GM03348 (cell line): ENCODE measurements at places on chromosomes 7 and 10.

DNA sequence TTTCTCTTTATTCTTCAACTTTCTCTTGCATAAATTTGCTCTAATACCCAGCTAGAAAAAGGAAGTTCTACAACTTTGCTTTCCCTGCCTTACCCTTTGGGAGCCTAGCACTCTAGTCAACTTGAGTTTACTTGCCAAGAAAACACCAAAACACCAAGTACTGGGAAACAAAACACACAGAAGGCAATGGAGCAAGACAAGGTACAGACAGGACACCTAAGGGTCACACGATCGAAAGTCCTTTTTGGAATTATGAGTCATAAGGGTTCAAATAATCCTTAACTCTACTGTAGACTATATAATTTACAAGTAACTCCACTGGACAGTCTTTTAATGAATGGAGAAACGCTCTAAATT is 42.6 kb upstream of the ANAPC16 start:
- no peak for DNase-seq

DNA sequence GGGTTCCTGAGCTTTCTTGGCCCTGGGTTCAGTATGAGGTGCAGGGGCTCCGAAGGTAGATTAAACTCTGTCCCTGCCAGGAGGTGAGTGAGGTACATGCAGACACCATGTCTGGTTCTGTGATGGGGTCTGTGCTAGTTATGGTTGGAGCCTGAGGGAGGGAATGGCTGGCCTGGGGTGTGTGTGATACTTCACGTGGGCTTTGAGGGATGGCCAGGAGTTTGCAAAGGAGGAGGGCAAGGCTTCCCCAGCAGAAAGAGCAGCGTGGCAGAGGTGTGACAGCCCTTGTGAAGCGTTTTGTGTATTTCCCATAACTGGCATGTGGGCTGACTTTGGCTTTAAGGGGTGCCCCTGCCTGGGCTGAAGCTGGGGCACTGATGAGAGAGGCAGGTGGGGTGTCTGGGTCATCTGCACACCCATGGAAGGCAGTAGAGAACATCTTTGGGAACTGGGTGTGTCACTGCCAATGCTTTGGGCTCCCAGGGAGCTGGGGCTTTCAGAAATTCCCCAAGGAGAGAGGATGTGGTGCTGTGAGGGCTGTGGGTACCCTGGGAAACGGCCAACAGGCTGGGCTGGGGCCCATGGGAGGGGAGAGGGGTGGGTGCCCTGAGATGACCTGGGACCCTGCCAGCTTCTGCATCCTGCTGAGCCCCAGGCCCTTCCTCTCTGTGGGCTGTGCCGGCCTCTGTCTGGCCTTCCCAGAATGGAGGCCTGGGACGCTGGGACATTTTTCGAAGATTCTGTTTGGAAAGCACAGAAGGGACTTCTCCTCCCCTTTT is 4.6 kb downstream of the PALD1 start:
- no peak for DNase-seq

GRCh38 chr7:147584771-147585193 is 1005.8 kb upstream of the C7orf33 start:
- no peak for DNase-seq

- DNase-seq = peak; percentile 9
Measured at GRCh38 chr10:25294032-25294926, 119.5 kb downstream of the GPR158 start.

- no peak for DNase-seq
Measured at GRCh38 chr7:12137283-12137682, 73.8 kb upstream of the TMEM106B start.

- no peak for DNase-seq
Measured at GRCh38 chr10:72924351-72924750, 30.3 kb downstream of the PLA2G12B start.

GRCh38 chr10:132359305-132360040 is 27.5 kb downstream of the LRRC27 start:
- no peak for DNase-seq

DNA sequence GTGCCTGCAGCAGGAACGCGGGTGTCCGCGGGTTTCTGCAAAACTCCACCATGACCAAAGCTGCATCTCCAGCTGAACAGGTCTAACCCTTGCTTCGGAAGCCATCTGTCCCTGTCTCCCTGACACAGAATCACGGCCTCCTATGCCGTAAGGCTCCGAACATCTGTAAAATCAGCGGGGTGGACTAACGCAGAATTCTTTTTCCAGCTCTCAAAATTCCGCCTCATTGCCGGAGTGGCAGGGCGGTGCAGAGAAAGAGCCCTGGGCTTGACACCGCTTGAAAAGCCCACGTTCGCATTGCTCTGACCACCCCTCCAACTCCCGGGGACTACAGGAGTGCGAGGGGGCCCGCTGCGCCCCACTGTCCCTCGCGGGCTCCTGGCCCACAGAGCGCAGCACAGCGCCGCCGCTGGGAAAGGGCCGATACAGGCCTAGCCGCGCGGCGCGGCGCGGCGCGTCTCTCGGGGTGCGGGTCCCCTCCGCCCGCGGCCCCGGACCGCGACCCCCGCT is 409 bp downstream of the DNMBP start:
- DNase-seq = no peak

DNA sequence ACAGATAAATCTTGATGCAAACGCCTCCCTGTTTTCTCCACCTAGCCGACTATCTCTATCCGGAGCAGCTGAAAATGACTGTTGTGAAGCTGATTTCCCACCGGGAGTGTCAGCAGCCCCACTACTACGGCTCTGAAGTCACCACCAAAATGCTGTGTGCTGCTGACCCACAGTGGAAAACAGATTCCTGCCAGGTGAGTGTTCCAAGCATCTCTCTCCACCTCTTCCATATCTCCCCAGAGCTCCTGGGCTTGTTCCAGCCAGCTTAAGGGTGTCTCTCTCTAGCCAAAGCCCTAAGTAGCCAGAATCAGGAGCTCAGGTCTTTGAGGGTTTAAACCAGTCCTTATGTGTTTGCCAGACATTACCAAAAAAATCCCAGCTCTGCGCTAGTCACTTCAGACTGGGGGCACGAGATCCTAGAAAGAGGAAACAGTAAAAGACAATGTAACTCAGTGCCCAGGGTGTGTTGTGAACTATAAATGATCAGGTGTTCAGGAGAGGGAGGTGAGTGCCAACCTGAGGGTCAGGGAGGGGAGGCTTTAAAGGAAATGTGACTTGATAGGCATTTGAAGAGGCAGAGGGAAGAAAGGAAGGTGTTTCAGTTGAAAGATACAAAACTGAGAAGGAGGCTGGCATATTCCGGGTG is 4.4 kb downstream of the PLAU start:
- DNase-seq = no peak

- DNase-seq = no peak
Measured at GRCh38 chr10:54372179-54372578, 428.9 kb downstream of the PCDH15 start.

DNA sequence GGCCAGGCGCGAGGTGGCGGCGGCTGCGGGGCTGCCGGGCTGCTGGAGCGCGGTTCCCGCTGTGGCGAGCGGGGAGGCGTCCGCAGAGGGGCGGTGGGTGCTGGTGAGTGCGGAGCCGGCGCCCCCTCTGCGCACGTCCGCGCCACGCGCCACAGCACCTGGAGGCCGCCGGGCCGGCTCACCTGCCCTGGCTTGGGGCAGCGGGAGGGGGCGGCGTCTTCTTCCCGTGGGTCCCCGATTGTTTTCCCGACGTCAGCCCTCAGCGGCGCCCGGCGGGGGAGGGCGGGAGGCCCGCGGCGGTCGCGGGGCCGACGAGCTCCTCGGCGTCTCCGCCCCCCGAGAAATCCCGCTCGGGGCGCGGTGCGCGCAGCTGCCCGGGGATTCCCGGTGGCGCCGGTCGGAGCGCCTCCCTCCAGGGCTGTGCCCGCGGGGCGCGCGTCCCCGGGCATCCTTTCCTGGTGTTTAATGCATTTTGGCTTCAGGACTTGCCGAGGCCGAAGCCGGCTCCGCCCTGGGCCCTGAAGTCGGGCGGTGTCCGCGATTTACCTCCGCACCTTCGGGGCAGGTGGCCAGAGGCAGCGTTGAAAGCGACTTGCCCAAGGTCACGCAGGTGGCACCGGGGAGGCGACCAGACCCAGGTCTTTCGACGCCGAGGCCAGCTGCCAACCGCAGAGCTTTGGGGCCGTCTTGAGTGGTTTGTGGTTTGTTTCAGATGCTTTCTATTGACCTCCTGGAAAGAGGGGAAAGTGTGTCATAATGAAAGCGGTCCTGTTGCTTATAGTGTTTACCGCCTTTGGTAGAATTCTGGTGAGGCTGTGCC is 561 bp downstream of the PLEKHA1 start:
- peak; percentile 82 for DNase-seq

DNA sequence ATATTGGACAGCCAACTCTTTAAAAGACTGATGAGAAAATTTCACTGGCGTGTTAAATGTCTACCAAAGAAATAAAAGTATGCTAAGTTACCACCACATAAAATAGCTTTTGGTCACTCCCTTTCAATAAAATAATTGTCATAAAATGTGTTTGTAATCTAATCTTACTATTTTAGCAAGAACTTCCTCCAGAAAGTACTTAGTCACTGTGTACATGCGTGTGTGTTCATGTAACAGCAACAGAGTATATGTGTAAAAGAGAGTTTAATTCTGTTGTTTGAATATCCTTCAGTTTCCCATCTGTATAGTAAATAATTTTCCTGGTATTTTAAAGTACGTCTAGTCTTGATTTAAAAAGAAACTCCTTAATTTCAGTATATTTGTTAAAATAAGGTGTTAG is 35.0 kb upstream of the WASL start:
- DNase-seq = no peak

GRCh38 chr7:40965774-40966173 is 737.1 kb downstream of the INHBA start:
- DNase-seq = no peak

- no peak for DNase-seq
Measured at GRCh38 chr7:31408140-31408729, 67.7 kb upstream of the NEUROD6 start.

- peak; percentile 79 for DNase-seq
Measured at GRCh38 chr10:30671026-30671616, 41.6 kb upstream of the LYZL2 start.

- DNase-seq = no peak
Measured at GRCh38 chr10:117339979-117340378, 35.3 kb downstream of the PDZD8 start.

DNA sequence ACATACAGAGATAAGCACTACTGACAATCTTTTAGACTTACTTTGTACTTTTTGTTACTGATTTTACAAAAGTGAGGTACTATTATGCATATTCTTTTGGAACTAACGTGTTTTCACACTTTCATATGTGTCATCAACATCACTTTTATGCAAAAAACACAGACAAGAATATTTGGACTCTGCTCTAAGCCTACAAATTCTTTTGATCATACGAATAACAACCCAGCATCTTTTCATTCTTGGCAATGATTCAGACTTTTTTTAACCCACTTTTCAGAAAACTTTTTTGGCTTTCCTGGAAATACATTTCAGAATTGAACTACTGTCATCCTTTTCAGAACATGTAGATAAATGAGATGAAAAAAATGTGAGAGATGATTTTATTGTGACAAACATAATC is 30.2 kb downstream of the USP6NL start:
- no peak for DNase-seq

DNA sequence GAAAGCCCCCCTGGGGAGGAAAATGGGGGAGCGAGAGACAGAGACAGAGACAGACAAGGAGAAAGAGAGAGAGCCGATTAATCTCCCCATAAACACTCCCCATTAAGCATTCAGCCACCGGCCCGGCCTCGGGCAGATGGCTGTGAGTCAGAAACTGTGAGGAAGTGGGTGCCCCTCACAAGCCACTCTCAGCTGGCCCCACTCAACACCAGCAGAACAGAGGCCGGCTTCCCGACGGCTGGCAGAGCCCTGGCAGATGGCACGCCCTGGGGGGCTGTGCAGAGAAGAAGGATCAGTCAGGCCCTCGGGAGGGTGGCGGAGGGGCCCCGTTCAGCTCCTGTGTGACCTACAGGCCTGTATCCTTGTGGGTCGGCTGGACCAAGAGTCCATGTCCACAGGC is 41.2 kb downstream of the CAMK2B start:
- no peak for DNase-seq

- DNase-seq = no peak
Measured at GRCh38 chr7:139264220-139264619, 33.2 kb downstream of the UBN2 start.

- DNase-seq = no peak
Measured at GRCh38 chr7:137000621-137001020, 132.2 kb downstream of the CHRM2 start.

DNA sequence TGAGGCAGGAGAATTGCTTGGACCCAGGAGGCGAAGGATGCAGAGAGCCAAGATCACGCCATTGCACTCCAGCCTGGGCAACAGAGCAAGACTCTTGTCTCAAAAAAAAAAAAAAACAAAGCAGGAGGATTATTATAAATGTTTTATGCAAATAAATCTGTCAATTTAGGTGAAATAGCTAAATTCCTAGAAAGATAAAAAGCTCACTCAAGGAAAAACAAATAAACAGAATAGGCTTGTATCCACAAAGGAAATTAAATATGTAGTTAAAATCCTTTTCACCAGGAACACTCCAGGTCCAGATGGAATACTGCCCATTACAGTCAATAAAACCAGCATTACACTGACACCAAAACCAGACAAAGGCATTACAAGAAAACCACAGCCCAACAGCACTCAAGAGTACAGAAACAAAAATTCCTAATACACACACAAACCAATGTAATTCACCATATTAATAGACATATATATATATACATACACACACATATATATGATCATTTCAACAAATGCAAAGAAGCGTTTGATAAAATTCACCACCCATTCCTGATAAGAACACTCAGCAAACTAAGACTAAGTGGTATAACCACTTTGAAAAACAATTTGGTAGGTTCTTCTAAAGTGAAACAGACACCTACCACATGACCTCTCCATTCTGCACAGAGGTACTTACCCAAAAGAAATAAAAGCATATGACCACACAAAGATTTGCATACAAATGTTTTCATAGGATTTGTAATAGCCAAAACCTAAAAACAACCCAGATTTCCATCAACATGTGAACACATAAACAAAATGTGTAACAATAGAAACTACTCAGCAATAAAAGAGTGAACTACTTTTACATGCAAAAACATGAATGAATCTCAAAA is 38.8 kb downstream of the ABI1 start:
- no peak for DNase-seq

GRCh38 chr7:79292834-79293233 is 160.6 kb downstream of the MAGI2 start:
- no peak for DNase-seq

DNA sequence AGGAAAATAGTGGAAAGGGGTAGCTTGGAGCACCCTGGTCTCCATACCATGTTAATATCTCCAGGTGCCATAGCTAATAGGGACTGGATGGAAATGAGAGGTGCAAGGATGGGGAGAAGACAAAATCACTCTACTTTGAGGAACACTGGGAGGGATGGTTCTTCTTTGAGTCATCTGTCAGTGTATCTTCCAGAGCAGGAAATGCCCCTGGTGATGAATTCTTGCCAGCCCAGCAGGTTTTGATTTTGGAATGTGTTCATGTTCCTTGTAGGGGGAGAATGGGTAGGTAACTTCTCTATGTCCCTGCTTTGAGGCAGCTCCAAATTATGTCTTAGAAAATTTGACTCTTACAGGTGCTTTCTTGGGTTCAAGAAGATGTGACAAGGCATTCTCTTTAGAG is 177.0 kb upstream of the GLI3 start:
- peak; percentile 16 for DNase-seq

GRCh38 chr10:48699011-48699627 is 14.4 kb downstream of the WDFY4 start:
- DNase-seq = no peak

- no peak for DNase-seq
Measured at GRCh38 chr10:121921238-121921931, 6.4 kb downstream of the ATE1 start.
